ENCODE measurements at places on chromosomes 2 and 18. TPM values are rescaled to one million over a fixed set of nuclear protein-coding genes. Genes with fewer than 3 reads are reported as not detected.

CIDEA gene
- total RNA-seq: 3.0 TPM

TRAPPC8 gene
- total RNA-seq: 17.6 TPM

MALT1 gene
- 13.7 TPM for total RNA-seq

SLC8A1 gene
- total RNA-seq: 1.1 TPM

AAK1 gene
- 24.5 TPM for total RNA-seq

STARD6 gene
- total RNA-seq: 0.51 TPM

GALR1 gene
- not detected for total RNA-seq

REG1B gene
- not detected for total RNA-seq

FAM237A gene
- not detected for total RNA-seq

RND3 gene
- total RNA-seq: 50.6 TPM

TFCP2L1 gene
- total RNA-seq: 12.9 TPM

IL18R1 gene
- total RNA-seq: 1.2 TPM

MEIS1 gene
- 14.6 TPM for total RNA-seq

MC2R gene
- not detected for total RNA-seq

ANKRD53 gene
- total RNA-seq: not detected

GTF2A1L gene
- not detected for total RNA-seq

ST6GAL2 gene
- total RNA-seq: 0.23 TPM

CXCR1 gene
- not detected for total RNA-seq

DIPK1C gene
- not detected for total RNA-seq

NYAP2 gene
- total RNA-seq: not detected

SLC30A3 gene
- total RNA-seq: not detected

TACR1 gene
- not detected for total RNA-seq

MTIF2 gene
- total RNA-seq: 31.2 TPM

NCKAP1 gene
- 107 TPM for total RNA-seq

COL4A4 gene
- total RNA-seq: 0.05 TPM

G6PC2 gene
- not detected for total RNA-seq

HTR2B gene
- total RNA-seq: not detected

POTEI gene
- not detected for total RNA-seq

AOX1 gene
- total RNA-seq: 3.7 TPM

IGFBP5 gene
- total RNA-seq: 1.3 TPM

DUSP2 gene
- total RNA-seq: 6.5 TPM
